ENCODE measurements at places on chromosomes 7 and 10.

DNA sequence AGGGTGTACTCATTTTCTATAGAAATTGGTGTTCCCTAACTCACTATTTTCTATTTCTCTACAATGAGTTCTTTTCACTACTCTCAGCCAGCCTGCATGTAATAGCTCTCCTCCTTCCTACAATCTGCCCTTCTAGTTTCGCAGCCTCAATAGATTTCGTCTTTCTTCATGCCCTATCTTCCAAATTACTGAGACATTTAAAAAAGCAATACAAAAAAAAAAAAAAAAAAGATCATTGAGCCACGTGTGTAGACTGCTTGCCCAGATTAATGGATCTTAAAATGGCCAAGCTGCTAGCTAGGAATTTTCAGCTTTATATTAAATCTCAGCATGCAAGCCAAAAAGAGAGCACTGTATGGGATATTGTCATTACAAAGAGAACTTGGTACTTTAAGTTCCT is 55.5 kb downstream of the ZNF277 start:
- DNase-seq, result no peak

DNA sequence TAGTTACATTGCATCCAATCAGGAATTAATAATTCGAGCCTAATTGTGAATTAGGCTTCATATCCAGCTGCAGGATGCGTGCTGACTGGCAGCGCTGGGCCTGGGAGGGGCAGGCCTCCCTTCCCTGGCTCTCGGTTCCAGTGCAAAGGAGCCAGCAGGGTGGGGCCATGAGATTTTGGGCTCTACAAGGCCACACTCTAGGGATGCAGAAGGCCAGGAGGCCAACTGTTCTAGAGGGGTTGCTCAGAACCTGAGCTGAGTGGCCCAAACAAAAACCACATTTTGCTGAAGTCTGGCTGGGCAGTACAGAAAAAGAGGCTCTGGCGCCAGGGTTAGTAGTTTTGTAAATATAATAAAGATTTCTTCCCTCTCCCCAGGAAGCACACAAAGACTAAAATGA is 72.3 kb downstream of the CLEC2L start:
- DNase-seq, result no peak

GRCh38 chr7:45217358-45217757 is 59.8 kb downstream of the RAMP3 start:
- DNase-seq, result no peak

DNA sequence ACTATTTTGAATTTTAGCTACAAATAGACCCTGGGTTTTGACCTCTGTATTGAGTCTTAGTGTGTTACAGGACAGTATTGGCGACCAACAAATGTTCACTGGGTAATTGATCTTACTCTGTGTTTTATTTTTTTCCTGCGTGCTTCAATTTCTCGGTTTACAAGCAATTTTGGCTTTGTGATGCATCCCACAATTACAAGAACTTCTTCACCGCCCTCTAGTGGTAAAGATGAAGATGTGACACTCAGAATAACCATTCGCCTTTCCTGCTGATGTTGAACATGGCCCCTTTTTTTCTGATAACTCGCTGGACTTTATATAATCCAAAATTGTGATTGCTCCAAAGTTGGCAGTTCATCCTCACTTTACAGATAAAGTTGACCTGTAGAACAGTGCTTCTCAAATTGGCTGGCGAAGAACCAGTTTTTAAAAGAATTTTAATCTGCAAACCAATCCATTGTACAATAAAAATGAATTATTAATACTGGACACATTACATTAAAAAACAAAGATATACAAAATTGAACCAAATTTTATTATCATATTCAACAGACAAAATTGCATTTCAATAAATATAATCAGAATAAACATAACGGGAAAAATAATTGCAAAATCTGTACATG is 20.2 kb upstream of the SMC3 start:
- DNase-seq, result no peak

GRCh38 chr10:78566284-78567111 is 502.3 kb upstream of the ZMIZ1 start:
- no peak for DNase-seq

DNA sequence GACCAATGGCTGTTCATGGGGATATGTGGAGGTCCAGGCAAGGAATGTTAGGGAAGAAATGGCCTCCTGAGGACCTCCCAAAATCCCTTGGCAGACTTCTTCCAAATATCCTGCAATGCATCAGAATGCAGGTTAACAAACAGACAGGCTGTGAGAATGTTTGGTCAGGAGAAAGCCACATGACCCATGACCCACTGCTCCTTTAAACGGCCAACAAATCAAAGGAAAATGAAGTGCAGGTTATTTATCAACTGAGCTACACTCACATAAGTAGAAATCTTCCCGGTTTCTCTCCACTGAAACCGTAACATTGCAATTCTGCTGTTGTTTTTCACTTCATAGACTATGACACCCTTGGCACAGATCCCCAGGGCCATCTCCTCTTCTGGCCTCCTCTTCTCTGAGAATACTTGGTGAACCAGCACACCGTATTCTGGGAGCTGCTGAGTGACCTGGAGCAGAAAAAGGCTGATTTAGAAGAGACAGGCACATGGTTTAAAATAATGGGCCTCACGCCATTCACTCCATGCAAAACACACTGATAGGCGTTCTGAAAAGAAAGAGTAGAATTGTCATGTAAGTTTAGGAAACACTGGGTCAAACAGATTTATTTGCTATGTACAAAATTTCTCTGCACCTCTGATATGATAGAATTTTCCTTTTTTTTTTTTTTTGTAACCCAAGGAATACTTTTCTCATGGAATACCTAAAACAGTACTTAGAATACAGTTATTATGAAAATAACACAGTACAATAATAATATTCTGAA is 67.8 kb downstream of the FRMPD2 start:
- DNase-seq, result no peak

GRCh38 chr10:52780391-52781155 is 8.0 kb upstream of the MBL2 start:
- no peak for DNase-seq

DNA sequence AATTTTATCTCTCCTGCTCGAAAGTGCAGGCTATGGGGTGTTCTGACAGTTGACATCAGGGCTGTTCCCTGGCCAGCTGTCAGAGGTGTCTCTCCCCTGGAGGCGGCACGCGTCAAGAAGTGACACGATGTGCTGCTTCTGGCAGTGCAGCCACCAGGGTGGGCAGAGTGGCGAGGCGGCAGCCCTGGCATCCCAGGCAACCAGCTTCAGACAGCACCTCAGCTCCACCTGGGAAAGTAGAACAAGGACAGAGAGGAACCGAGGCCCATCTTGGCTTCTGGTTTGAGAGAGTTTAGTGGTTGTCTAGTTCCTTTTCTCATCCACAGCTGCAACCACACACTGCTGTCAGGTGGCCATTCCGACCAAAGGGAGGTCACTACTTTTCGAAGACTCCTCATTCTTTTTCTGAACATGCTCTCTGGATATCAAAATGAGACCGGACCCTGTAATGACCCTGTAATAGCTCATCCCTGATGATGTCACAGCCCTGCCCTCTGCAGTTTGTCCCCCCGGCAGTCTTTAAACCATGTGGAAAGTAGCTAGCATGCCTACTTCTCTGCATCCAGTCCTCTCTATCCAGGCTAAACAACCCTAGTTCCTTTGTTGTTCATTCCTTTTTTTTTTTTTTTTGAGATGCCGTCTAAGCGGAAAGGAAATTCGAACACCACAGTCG is 381.0 kb upstream of the NRP1 start:
- DNase-seq, result no peak

GRCh38 chr10:6092731-6093130 is 3.9 kb downstream of the RBM17 start:
- DNase-seq, result no peak

DNA sequence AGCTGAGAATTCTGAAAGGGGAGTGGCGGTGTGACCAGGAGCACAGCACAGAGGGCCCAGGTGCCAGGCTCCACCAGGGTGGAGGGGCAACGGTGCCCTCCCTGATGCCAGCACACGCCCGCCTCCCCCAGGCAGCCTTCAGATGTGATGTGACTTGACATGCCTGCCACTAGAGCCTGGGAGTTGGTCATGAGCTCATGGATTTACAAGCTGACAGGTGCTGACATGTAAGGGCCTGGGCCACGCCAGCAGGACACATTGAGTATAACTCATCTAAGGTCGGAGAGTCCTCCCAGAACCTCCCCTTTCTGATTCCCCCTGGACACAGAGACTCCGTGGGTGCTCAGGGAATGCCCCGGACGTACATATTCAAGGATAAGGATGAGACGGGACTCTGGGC is 74.2 kb downstream of the LSM5 start:
- DNase-seq, result peak; percentile 55

DNA sequence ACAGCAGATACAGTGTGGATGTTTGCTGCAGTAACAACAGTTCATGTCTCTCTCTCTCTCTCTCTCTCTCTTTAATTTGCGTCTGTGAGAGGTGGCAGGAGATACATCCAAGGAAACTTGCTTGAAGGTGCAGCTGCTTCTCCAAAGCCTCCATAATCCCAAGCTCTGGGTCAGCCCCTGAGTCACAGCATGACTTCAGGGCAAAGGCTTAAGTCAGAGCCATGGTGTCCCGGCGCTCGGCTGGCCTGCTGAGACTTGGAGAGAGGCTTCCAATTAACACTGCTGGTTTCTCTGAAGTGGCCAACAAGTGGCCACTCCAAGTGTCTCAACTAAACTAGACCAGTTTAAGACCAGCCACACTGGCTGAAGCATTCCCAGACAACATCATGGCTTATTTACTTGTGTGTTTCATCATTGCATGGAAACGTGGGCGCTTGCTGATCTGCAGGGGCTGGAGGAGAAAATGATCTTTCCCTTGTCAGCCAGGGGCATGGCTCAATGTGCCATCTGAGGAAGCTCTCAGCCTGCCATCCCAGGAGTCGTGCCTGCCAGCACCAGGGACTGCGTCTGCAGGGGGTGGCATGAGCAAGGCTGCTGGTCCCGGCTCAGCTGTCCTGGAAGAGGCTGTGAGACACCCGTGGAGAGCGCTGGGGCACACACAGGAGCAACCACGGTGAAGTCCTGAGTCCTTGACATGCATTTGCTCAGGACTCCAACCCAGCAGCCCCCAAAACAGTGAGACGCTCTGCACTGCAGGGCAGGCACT is 254.2 kb downstream of the COBL start:
- no peak for DNase-seq

DNA sequence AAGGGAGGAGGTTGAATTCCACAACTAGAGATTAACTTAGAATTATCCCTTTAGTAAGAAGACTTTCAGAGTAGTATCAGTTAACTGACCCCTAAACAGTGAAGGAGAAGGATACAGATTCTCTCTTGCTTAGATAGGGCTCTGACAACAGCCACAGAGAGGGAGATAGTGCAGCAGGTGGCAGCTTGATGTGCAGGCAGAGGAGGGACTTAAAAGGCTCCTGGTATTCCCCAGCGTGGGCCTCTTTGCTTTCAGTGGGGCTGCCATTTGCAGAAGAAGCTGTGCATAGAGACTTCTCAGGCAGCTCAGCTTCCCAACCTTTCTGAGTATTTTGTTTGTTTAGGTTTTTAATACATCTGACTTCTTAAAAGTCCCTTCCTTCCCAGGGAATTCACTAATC is 16.0 kb downstream of the FZD1 start:
- DNase-seq, result no peak

- DNase-seq, result no peak
Measured at GRCh38 chr10:102413806-102414561, 4.6 kb downstream of the PSD start.
